ENCODE measurements at places on chromosomes 4 and X. TPM values are rescaled to one million over a fixed set of nuclear protein-coding genes. Genes with fewer than 3 reads are reported as not detected.

DNA sequence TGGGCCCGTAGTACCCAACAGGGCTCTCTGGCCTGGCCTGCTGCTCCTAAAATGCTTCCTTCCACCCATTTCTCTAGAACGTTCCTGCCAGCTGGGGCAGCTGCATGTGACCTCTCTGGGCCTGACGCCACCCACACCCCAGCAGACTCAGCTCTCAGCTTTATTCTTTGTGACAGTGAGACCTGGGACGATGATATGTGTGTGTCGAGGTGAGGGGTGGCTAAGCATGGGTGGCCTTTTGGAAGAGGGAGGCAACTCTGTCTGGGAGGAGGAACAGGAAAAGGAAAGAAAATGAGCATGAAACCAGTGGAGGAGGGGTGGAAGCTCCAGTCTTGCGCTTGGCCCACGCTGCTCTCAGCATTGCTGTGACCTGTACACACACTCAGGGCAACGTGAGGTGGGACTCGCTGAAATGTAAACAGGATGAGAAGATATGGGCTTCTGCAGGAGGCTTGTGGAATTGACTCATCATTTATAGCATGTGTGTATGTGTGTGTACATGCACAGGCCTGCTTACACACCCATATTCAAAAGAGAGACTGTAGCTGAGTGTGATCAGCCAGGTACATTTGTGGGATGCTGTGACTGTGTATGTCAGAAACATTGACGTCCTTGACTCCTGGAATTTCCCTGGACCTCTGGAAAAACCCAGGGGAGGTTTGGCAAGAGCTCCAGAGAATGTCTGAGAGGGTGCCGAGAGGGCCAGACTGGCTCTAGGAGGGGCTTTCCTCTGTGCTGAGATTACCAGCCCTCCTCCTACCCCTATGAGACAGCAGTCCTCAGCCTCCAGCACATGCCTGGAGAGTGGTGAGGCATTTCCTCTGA is 137.9 kb downstream of the PJA1 start:
- peaks cover 8% of the 10 kb centered on the region for H3K4me1 ChIP-seq
- H3K4me3 ChIP-seq = no peak overlapping the region
- no peaks in the 10 kb centered on the region for H3K36me3 ChIP-seq
- H3K27me3 ChIP-seq = no peaks in the 10 kb centered on the region
- peak overlapping the region; percentile 66 for H3K27ac ChIP-seq

- H3K27me3 ChIP-seq = no peaks in the 10 kb centered on the region
- no peak overlapping the region for H3K4me3 ChIP-seq
- DNase-seq = no peak
- H3K4me1 ChIP-seq = no peaks in the 10 kb centered on the region
- no peak overlapping the region for H3K27ac ChIP-seq
Observed at GRCh38 chrX:24235084-24235710, 78.7 kb downstream of the SUPT20HL2 start.

Gene SFRP2
- total RNA-seq = 2.2 TPM

Gene EPHA5
- total RNA-seq = 0.06 TPM

Gene DKK2
- not detected for total RNA-seq

- no peaks in the 10 kb centered on the region for H3K4me1 ChIP-seq
- H3K4me3 ChIP-seq = no peak overlapping the region
- no peaks in the 10 kb centered on the region for H3K36me3 ChIP-seq
- H3K27ac ChIP-seq = no peak overlapping the region
Observed at GRCh38 chrX:20271186-20271585, 4.5 kb upstream of the RPS6KA3 start.

Gene NEIL3
- total RNA-seq = 8.3 TPM

DNA sequence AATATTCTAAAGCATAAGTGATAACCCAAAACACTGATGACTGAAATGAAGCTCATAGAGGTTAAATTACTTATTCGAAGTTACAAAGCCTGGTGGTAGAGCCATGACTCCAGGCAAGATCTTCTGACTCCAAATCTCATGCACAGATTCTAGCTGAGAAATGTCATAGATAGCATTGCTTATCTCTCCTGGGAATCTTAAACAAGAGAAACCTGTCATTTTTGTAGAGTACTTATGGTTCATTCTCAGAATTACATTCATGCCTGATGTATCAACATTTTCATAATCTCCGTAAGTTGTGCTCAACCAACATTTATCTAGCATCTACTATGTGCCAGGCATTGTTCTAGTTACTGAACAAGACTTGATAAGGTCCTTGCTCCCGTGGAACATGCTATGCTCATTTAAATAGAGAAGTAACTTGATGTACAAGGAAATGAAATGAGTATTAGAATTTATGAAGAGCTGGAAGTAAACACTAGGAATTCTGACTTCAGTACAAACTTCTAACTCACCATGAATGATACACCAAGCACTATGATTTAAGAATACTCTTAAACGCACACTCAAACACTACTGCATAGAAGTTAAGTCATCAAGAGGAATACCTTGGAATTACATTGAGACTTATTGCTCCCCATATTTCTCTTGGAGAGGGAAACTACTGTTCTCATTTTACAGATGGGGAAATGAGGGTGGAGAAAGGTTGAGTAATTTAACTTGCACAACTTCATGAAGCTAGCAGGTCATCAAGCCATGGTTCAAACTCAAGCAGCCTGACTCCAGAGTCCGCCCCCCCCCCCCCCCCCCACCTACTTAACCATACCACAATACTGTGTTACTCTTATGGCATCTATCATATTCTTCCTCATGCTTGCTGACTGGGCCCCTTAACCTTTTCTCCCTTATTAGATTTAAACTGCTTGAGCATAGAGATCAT is 45.4 kb downstream of the MBNL3 start:
- no peak for DNase-seq
- no peaks in the 10 kb centered on the region for H3K4me1 ChIP-seq
- H3K27ac ChIP-seq = no peak overlapping the region

Gene VCX3B
- not detected for total RNA-seq

Gene RADX
- 0.91 TPM for total RNA-seq

DNA sequence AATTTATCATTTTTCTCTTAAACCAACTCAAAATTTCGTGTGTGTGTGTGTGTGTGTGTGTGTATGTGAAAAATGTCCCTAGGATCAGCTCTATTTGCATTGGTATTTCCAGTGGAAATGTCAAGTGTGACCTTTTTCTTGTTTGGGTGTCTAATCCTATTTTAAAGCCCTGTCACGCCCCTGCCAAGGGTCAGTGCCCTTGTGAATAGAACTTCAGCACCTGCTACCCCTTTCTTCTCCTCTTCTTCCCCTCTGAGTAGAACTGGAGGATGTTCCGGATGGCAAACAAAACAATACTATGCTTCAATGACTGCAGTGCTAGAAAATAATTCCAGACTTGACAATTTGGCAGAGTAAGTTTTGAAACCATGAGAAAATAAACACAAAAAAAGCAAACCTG is 67.3 kb downstream of the SPRY1 start:
- H3K4me3 ChIP-seq = no peak overlapping the region
- H3K4me1 ChIP-seq = no peaks in the 10 kb centered on the region
- H3K36me3 ChIP-seq = no peaks in the 10 kb centered on the region
- no peak for DNase-seq

DNA sequence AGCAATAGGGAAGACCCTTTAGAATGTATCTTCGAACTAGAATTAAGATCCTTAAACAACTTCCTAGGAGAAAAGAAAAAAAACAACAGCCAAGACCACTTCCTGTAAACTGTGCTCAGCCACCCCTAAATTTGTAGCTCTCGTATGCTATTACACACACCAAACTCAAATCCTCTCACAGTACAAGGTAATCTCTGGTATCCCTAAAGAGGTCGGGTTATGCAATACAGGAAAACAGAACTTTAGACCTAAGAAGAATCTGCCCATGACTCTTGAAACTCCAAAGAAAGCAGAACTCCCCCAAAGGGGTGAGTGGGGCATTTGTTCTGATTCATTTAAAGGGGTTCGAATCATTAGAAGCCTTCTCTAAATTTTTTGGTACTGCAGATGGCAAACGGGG is 170.9 kb upstream of the CASK start:
- H3K27ac ChIP-seq = no peak overlapping the region
- H3K27me3 ChIP-seq = no peaks in the 10 kb centered on the region
- no peaks in the 10 kb centered on the region for H3K36me3 ChIP-seq
- DNase-seq = no peak
- H3K4me1 ChIP-seq = no peaks in the 10 kb centered on the region

- H3K27me3 ChIP-seq = no peaks in the 10 kb centered on the region
- H3K4me3 ChIP-seq = no peak overlapping the region
- no peaks in the 10 kb centered on the region for H3K4me1 ChIP-seq
Observed at GRCh38 chrX:37644381-37645305, 40.9 kb upstream of the XK start.

- DNase-seq = no peak
- no peaks in the 10 kb centered on the region for H3K4me1 ChIP-seq
- H3K27ac ChIP-seq = no peak overlapping the region
- H3K4me3 ChIP-seq = no peak overlapping the region
Observed at GRCh38 chr4:165723051-165723795, 149.8 kb upstream of the TLL1 start.
